Transverse colon (tissue), 4 donors: ENCODE measurements at places on chromosomes 2 and 18. TPM values are rescaled to one million over a fixed set of nuclear protein-coding genes. Genes with fewer than 3 reads are reported as not detected.
A peak's percentile ranks its signal among the peaks of the same experiment; 100 is the strongest.

DNA sequence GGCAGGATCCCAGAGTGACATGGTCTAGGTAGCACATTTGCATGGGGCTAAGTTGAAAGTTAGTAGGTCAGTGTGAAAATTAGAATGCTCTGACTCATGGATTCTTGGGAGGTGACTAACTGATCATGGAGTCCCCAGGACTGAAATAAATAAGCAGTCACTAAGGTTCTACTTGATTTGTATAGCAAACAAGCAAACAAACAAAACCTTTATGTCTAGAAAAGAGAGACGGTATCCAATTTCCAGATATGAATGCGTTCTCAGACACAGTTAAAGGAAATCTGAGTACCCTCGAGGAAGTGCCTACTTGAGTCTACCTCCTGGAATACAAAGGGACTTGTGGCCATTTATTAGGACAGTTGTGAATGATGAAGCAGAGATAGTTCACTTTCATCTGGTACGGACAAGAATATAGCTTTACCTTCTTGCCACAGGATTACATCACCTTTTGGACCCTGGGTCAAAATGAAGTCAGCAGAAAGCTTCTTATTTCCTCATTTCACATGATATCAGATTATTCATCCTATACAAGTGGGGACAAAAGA, 54.3 kb upstream of the AGPS start:
- H3K4me1 ChIP-seq, result no peaks in the 10 kb centered on the region
- no peak overlapping the region for H3K27ac ChIP-seq
- H3K27me3 ChIP-seq, result no peaks in the 10 kb centered on the region
- no peak for DNase-seq
- no peaks in the 10 kb centered on the region for H3K36me3 ChIP-seq

DNA sequence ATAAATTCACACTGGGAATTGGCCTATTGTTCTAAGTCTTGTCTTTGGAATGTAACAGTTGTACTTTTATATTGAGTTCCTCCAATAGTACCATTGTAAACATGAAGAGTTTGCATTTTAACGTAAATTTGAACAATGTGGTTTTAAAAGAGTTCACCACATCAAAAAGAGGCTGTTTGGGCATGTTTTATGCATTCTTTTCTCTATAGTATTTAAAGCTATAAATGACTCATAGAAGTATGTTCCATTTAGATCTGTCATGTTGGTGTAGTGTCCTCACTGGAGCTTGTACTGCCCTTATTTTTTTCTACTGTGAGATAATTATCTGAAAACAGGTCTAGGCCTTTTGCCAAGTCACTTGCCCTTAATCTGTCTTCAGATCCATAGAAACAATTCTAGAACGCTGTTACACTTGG, 141.9 kb downstream of the RHBDD1 start:
- no peaks in the 10 kb centered on the region for H3K27me3 ChIP-seq
- DNase-seq, result no peak
- no peaks in the 10 kb centered on the region for H3K36me3 ChIP-seq
- no peak overlapping the region for H3K4me3 ChIP-seq

DNA sequence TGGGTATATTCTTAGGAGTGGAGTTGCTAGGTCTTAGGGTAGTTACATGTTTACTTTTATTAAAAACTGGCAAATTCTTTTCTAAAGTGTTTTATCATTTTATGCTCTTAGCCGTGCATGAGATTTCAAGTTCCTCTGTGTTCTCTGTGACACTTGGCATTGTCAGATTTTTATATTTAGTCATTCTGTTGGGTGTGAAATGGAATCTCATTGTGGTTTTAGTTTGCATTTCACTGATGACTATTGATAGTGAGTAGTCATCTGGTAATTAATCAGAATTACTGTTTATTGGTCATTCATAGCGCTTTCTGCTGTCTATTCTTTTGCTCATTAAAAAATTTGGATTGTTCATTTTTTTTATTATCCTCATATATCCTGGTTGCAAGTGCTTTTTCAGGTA, 34.1 kb downstream of the RAB3GAP1 start:
- H3K27me3 ChIP-seq, result no peaks in the 10 kb centered on the region
- H3K36me3 ChIP-seq, result no peaks in the 10 kb centered on the region
- H3K4me1 ChIP-seq, result no peaks in the 10 kb centered on the region
- H3K27ac ChIP-seq, result no peak overlapping the region
- no peak for DNase-seq

DNA sequence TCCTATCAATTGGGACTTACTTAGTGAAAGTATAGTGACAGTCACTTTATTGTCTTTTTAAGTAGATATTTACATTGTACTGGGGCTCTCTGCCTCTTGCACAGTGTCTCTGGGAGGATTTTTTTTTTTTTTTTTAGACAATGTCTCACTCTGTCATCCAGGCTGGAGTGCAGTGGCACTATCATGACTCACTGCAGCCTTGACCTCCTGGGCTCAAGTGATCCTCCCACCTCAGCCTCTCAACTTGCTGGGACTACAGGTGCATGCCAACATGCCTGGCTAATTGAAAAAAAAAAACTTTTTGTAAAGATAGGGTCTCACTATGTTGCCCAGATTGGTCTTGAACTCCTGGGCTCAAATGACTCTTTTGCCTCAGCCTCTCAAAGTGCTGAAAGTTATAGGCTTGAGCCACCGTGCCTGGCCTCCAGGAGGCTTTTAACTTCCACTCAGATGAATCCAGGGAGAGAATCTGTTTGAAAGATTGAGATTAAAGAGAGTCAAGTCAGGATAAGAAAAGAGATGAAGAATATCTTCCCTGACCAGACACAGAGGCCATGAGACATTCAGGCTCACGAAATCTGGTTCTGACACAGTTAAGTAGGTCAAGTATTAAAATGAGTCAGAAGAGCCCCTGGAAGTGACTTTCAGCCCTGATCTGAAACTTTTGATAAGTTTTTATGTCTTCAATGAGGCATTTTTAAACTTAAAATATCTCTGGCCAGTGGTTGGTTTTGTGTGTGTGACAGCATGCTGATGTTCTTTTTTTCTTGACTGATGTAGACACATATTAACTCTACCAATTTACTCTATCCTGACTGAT, 18.3 kb downstream of the ARHGEF33 start:
- no peak overlapping the region for H3K4me3 ChIP-seq
- no peaks in the 10 kb centered on the region for H3K36me3 ChIP-seq
- H3K4me1 ChIP-seq, result no peaks in the 10 kb centered on the region
- no peak for DNase-seq
- no peaks in the 10 kb centered on the region for H3K27me3 ChIP-seq

DNA sequence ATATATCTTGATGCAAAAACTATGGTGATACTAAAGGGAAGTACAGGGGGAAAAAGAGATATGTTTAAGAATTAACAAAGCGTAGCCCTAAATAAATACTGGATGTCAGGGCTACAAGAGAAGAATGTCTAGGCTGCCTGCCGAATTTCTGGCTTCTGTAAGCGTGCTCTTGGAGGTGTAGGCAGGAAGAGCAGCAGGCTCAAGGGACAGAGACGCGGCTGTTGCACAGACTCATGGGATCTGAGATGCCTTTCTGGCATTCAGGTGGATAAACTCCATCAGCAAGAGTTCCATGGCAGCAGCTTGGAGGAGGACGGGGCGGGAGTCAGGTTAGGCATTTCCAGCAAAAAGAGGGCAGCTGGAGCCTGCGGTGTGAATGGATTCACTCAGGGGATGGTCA, 123.2 kb upstream of the TWIST2 start:
- H3K27ac ChIP-seq, result peak overlapping the region; percentile 9
- DNase-seq, result no peak
- no peaks in the 10 kb centered on the region for H3K27me3 ChIP-seq
- no peaks in the 10 kb centered on the region for H3K36me3 ChIP-seq
- H3K4me1 ChIP-seq, result no peaks in the 10 kb centered on the region
- H3K4me3 ChIP-seq, result no peak overlapping the region

DNA sequence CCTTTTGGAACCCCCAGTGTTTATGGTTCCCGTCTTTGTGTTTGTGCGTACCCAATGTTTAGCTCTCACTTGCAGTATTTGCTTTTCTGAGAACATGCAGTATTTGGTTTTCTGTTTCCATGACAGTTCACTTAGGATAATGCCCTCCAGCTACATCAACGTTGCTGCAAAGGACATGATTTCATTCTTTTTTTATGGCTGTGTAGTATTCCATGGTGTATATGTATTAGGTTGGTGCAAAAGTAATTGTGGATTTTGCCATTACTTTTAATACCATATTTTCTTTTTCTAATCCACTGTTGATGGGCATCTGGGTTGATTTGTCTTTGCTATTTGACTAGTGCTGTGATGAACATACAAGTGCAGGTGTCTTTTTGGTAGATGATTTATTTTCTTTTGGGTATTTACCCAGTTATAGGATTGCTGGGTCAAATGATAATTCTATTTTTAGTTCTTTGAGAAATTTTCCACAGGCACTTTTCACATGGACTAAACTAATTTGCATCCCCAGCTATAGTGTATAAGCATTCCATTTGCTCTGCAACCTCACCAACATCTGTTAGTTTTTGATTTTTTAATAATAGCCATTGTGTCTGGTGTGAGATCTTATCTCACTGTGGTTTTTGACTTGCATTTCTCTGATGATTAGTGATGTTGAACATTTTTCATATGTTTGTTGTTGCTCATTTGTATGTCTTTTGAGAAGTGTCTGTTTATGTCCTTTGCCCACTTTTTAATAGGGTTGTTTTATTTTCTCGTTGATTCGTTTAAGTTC, 63.6 kb downstream of the CERS6 start:
- H3K36me3 ChIP-seq, result no peaks in the 10 kb centered on the region
- no peak for DNase-seq
- no peaks in the 10 kb centered on the region for H3K27me3 ChIP-seq

GRCh38 chr18:48773821-48774220, 176.9 kb downstream of the SMAD7 start:
- no peaks in the 10 kb centered on the region for H3K36me3 ChIP-seq
- no peak for DNase-seq
- H3K27ac ChIP-seq, result no peak overlapping the region
- H3K4me1 ChIP-seq, result peaks cover 15% of the 10 kb centered on the region
- no peaks in the 10 kb centered on the region for H3K27me3 ChIP-seq

DNA sequence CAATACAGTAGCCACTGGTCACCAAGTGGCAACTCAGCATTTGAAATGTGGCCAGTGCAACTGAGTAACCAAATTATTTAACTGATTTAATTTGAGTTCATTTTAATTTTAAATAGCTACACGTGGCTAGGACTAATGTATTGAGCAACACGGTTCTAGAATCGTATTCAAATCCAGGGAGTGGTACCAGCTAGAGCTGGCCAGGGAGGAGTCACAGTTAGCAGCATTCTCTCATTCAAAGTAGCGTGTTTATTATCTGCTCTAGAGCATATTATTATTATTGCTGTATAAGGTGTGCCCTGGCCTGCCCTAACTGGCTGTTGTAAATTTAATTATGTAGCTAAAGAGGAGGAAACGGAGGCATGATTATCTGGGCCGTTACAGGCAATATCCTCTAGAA, 92.9 kb downstream of the GALNT3 start:
- DNase-seq, result no peak
- H3K36me3 ChIP-seq, result no peaks in the 10 kb centered on the region
- no peak overlapping the region for H3K4me3 ChIP-seq
- H3K27me3 ChIP-seq, result no peaks in the 10 kb centered on the region

- DNase-seq, result no peak
- no peak overlapping the region for H3K4me3 ChIP-seq
These were observed 139.9 kb downstream of the VWC2L start for GRCh38 chr2:214550786-214551185.

- no peaks in the 10 kb centered on the region for H3K4me1 ChIP-seq
- H3K36me3 ChIP-seq, result no peaks in the 10 kb centered on the region
- H3K27ac ChIP-seq, result no peak overlapping the region
- no peak overlapping the region for H3K4me3 ChIP-seq
- no peaks in the 10 kb centered on the region for H3K27me3 ChIP-seq
- no peak for DNase-seq
These were observed 685.1 kb upstream of the SLC8A1 start for GRCh38 chr2:41137031-41137430.

- no peak overlapping the region for H3K4me3 ChIP-seq
- H3K27ac ChIP-seq, result no peak overlapping the region
- no peaks in the 10 kb centered on the region for H3K36me3 ChIP-seq
- peaks cover 7% of the 10 kb centered on the region for H3K4me1 ChIP-seq
- no peaks in the 10 kb centered on the region for H3K27me3 ChIP-seq
These were observed 4.5 kb upstream of the DYM start for GRCh38 chr18:49464718-49465598.

GRCh38 chr2:124708661-124709060, 683.6 kb downstream of the CNTNAP5 start:
- H3K36me3 ChIP-seq, result no peaks in the 10 kb centered on the region
- no peak for DNase-seq
- H3K27ac ChIP-seq, result no peak overlapping the region
- no peak overlapping the region for H3K4me3 ChIP-seq
- no peaks in the 10 kb centered on the region for H3K27me3 ChIP-seq

- no peak for DNase-seq
- no peaks in the 10 kb centered on the region for H3K36me3 ChIP-seq
- no peak overlapping the region for H3K4me3 ChIP-seq
- H3K27me3 ChIP-seq, result no peaks in the 10 kb centered on the region
- H3K4me1 ChIP-seq, result no peaks in the 10 kb centered on the region
These were observed 130.6 kb upstream of the MC4R start for GRCh38 chr18:60503199-60503598.

DNA sequence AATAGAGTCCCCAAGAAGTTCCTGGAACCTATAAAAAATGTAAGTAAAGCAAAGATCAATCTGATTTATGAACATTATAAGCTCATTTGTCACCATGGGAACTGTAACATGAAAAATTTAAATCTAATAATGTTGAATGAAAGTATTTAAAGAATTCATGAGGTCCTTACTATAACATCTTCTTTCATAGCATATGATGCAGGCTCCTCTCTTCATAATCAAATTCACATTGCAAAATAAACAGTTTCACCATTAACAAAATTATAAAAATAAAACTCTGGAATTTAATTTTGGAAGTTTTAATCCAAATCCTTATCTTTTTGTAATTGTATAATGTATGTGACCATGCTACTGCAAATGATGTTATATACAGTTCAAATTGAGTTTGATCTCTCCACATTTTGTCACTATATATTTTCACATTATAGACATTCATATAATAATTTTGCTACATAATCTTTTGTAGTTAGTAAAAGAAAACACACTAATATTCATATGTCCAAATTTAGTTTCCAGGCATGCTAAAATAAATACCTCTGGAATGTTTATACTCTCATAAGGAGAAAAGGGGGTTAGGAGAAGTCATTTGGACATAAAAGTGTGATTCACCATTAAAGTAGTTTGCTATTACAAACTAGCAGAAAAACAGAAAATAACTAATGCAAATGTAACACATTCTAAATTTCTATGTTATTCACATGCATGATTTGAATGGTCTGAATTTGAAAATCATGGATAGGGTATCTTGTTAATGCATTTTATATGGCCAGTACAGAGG, 954.1 kb downstream of the DSC3 start:
- no peaks in the 10 kb centered on the region for H3K27me3 ChIP-seq
- H3K4me3 ChIP-seq, result no peak overlapping the region
- DNase-seq, result no peak
- H3K27ac ChIP-seq, result no peak overlapping the region
- no peaks in the 10 kb centered on the region for H3K36me3 ChIP-seq

GRCh38 chr2:234102112-234102511, 51.6 kb downstream of the SPP2 start:
- H3K4me1 ChIP-seq, result no peaks in the 10 kb centered on the region

- H3K4me1 ChIP-seq, result no peaks in the 10 kb centered on the region
- no peaks in the 10 kb centered on the region for H3K27me3 ChIP-seq
- DNase-seq, result no peak
- no peak overlapping the region for H3K4me3 ChIP-seq
These were observed 1.7 kb downstream of the SCN2A start for GRCh38 chr2:165240916-165241315.

Gene VRK2
- total RNA-seq, result 24.3 TPM

Gene GYPC
- total RNA-seq, result 40.2 TPM

Gene TBR1
- not detected for total RNA-seq

Gene DUSP2
- 1.6 TPM for total RNA-seq

Gene SCYGR3
- not detected for total RNA-seq

Gene RMDN2
- 43.7 TPM for total RNA-seq

Gene PTPRN
- 2.6 TPM for total RNA-seq

Gene ELOA2
- total RNA-seq, result not detected

Gene SDC1
- total RNA-seq, result 103 TPM

Gene NDC80
- 1.9 TPM for total RNA-seq
